Renal cortical epithelial cell (primary cell): ENCODE measurements at places on chromosomes 5 and 9. TPM values are rescaled to one million over a fixed set of nuclear protein-coding genes. Genes with fewer than 3 reads are reported as not detected.
A peak's percentile ranks its signal among the peaks of the same experiment; 100 is the strongest.

- peak; percentile 75 for DNase-seq
These were observed 29.5 kb upstream of the ALDH1B1 start for GRCh38 chr9:38362852-38363588.

GRCh38 chr5:110817459-110817858, 78.7 kb downstream of the SLC25A46 start:
- peak; percentile 6 for DNase-seq

- no peak for DNase-seq
These were observed 102.2 kb upstream of the IER5L start for GRCh38 chr9:129280236-129280622.

DNA sequence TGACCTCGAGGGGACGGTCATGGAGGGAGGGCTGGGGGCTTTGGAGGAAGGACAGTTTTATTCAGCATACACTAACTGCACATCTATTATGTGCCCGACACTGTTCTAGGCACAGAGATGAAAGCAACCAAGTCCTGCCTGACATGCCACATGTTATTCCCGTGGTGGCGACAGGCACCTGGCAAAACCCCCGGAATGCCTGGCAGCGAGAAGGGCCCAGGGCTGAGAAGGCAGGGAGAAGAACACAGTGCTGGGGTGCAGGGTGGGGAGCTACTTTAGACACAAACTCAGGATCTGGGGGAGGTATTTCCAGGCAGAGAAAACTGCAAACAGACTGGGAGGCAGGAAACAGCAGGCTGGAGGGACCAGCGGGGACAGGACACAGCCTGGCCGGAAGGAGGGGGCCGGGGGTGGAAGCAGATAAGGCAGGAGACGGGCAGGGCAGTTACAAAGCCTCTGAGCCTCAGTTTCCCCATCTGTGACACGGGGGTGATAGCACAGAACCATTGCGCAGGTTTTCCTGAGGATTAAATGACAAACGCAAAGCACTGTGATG, 77.7 kb downstream of the STK10 start:
- DNase-seq = no peak

GRCh38 chr9:120377268-120378159, 202.5 kb downstream of the CDK5RAP2 start:
- DNase-seq = no peak

DNA sequence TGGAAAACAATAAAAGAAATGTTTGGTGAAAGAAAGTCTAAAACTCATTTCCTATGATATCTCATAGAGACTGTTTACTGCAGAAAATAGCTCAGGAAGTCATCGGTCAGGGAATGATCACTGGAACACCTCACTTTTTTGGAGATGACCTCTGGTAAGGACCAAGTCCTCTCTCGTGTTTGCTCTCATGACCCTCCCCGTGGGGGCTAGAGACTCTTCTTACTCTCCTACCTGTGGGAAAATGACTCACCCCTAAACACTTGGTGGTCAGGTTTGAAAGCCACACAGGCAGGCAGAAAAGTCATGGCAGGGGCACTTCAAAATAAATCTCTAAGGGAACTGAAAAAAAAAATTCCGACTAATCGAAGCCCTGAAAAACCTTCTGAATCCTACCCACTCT, 48.2 kb downstream of the FAM240B start:
- peak; percentile 35 for DNase-seq

GRCh38 chr5:53426878-53427277, 53.6 kb upstream of the FST start:
- no peak for DNase-seq

The DRD1 gene
- not detected in 2 replicates for total RNA-seq

DNA sequence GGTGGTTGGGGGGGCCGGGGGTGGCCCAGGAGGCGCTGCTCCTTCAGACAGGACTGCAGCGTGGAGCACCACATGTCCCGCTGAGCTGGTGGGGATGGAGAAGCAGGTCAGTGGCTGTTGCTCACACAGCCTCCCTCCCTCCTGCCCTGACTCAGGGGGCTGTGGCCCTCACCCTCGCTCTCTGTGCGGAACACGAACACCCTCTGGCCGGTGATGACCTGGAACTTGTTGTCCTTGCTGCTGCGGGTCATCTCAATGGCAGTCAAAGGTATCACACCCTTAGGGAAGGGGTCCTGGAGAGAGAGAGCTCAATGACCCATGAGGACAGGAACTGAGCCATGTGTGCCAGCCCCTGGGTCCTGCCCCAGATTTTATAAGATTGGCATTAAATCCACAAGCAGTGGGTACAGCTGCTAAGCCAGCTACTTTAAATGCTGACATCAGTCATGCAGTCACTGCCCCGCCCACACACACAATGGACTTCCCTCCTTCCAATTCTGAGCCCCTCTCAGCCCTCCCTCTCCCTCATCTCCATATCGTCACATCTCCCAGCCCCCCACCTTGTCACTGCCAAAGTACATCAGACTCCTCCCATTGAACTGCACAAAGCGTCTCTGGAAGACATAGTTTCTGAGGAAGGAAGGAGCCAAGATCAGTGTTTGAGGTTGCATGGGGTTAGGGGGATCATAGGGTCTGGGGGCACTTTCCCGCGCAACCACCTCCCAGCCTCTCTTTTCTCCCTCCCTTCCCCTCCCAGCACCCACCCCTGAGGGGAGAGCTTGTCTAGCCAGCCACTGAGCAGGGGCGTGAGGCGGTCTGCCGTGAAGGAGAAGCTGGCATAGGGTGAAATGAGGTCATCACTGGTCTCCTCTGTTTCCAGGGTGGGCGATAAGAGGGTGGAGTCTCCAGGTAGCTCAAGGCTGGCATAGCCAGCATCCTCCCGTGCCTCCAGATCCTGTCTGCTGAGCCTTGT, 8.9 kb downstream of the ARAP3 start:
- DNase-seq = no peak

- DNase-seq = no peak
These were observed 5.5 kb upstream of the CAMLG start for GRCh38 chr5:134732819-134733218.

GRCh38 chr9:117744369-117744768, 40.2 kb downstream of the TLR4 start:
- DNase-seq = no peak

The CCL28 gene
- total RNA-seq = 11.0 and 26.6 TPM in 2 replicates

DNA sequence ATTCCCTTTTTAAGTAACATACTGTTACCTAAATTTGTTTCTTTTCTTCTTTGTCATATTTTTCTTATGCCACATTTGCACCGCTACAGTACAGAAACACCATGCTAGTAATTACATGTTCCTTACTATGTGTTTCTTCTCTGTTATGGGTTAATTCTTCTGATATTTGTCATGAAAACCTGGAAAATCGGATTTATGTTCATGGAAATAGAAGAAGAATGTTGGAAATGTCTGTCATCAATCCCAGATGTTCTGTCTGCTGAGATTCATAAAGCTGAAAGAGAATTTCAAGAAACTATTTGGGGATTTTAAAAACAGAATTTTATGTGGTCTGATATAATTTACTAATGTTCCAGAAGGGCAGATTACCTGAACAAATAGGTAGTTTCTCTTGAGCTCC, 305.2 kb upstream of the NREP start:
- no peak for DNase-seq

DNA sequence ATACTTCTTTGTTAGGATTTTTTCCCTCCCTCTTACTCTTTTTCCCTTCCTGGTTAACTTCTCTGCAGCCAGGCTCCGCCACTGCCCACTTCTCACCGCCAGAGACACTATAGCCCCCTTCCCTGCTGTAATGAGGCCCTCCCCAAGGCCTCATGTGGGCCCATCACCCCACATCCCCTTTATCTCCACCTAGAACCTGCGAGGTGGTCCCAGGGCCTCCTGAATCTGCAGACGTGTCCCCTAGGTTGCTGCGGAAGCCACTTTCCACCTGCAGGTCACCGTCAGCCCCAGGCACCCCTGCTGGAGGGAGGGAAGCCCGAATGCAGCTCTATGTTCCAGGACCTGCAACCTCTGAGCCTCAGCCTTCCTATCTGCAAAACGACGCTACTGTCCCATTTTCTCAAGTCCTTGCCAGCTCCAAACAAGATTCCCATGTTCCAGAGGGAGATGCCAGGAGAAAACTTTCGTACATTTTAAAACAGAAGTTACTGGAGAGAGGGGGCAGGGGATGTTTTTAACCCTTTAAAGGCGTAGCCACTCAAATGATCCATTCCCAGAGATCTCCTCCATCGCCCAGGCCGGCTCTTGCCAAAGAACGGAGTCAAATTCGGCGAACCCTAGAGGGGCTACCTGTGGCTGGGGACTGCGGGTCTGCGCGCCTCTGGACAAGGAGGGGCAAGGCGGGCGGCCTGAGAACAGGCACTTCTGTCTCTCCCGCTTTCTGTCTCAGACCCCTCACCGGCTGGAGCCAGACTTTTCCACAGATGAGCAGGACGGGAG, 929 bp downstream of the SH3PXD2B start:
- peak; percentile 23 for DNase-seq

The TNC gene
- 215 and 425 TPM in 2 replicates for total RNA-seq

- no peak for DNase-seq
These were observed 245.7 kb downstream of the ASTN2 start for GRCh38 chr9:117169089-117169621.

The DMRTA1 gene
- 2.8 and 5.5 TPM in 2 replicates for total RNA-seq

- DNase-seq = peak; percentile 22
These were observed 133.1 kb upstream of the POU5F2 start for GRCh38 chr5:93874491-93874890.

- no peak for DNase-seq
These were observed 157.6 kb upstream of the TUT7 start for GRCh38 chr9:86511614-86512360.

DNA sequence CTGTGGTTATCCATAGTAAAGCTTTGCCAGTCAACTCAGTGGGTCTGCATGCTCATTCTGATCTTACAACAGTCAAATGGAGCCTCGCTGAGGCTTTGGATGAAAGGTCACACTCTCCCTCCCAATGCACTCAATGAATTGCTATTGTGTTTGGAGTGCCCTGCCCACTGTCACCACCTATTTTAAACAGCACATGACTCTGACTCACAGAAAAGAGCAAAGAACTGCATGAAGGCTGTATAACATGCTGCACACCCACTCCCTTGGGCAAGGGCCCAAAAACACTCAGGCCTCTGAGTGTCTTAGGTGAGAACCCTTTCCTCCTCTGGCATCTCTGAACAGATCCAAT, 118.7 kb upstream of the CCDC112 start:
- DNase-seq = peak; percentile 97

The HRCT1 gene
- total RNA-seq = 0.45 TPM in 1 of 2 replicates, not detected in the other

The FXN gene
- 2.4 and 8.7 TPM in 2 replicates for total RNA-seq

DNA sequence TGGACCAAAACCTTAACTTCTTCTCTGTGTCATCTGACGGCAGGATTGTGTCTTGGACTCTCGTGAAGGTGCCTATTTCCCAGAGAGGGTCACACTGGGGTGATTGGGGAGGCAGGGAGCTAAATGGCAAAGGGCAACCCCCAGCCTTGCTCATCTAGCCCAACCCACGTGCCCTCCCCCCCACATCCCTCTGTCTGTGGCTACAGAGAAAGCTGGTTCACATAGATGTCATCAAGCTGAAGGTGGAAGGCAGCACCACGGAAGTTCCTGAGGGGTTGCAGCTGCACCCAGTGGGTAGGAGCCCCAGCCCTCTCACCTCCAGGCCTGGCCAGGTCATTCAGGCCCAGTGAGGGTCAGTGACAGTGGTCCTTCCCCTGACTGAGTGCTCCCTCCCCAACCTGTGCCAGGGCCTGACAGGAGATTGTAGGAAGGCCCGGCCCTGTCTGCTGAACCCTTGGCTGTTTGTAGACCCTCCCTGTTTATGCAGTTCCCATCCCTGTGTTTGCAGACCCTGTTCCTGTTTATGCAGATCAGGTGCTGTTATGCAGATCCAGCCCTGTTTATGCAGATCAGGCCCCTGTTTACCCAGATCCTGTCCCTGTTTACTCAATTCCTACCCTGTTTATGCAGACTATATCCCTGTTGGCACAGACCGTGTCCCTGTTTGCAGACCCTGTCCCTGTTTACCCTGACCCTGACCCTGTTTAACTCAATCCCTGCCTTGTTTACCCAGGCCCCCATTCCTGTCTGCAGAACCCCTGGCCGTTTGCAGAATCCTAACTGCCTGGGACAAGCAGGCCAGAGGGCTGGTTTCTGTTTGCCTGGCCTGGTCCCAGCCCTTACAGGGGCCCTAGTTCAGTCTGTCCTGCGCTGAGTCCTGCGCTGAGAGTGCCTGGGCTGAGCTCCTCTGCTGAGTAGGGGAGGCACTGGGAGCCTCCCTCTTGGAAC, 10.4 kb downstream of the ENHO start:
- no peak for DNase-seq

GRCh38 chr9:99069546-99069945, 35.4 kb upstream of the TGFBR1 start:
- no peak for DNase-seq

GRCh38 chr9:2809692-2810419, 34.0 kb downstream of the PUM3 start:
- peak; percentile 92 for DNase-seq

The PRELID2 gene
- 24.8 and 43.1 TPM in 2 replicates for total RNA-seq

The LRSAM1 gene
- total RNA-seq = 14.4 and 19.8 TPM in 2 replicates

- DNase-seq = no peak
These were observed 54.4 kb downstream of the LRRTM2 start for GRCh38 chr5:138820695-138821094.

DNA sequence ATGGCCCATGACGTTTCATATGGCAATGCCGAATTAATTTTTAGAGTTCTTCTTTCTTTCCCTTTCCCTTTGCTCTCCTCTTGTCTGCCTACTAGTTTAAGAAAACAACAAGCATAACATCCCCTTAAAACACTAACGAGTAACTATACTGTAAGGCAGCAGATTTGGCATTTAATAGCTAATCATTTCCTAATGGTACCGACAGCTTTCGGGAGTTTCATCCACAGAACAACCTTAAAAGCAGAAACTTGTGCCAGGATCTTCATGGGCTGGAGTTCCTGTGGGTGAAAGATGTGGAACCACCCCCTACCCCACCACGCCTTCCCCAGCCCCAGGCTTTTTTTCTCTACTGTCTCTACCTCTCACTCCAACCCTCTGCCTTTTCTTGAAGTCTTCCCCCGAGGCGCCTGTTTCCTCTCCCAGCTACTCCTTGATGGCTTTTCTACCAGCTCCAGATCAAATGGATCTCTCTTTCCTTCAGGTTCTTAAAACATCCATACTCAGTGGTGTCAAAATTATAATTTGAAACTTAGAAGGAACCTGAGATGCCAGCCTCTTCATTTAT, 319.5 kb downstream of the PIK3R1 start:
- peak; percentile 76 for DNase-seq

- DNase-seq = no peak
These were observed 194.7 kb downstream of the CDH9 start for GRCh38 chr5:26843677-26844076.

- peak; percentile 85 for DNase-seq
These were observed 348.5 kb downstream of the TMEM232 start for GRCh38 chr5:110377943-110378342.

The ARRDC3 gene
- 93.9 and 147 TPM in 2 replicates for total RNA-seq

The ADAM19 gene
- 6.2 and 9.4 TPM in 2 replicates for total RNA-seq
